Activated T-cell treated with anti-CD3 and anti-CD28 coated beads, Interleukin-2, amount 50 U/mL, for 48 hours (primary cell): ENCODE measurements at places on chromosomes 3 and 15.
A peak's percentile ranks its signal among the peaks of the same experiment; 100 is the strongest.

DNA sequence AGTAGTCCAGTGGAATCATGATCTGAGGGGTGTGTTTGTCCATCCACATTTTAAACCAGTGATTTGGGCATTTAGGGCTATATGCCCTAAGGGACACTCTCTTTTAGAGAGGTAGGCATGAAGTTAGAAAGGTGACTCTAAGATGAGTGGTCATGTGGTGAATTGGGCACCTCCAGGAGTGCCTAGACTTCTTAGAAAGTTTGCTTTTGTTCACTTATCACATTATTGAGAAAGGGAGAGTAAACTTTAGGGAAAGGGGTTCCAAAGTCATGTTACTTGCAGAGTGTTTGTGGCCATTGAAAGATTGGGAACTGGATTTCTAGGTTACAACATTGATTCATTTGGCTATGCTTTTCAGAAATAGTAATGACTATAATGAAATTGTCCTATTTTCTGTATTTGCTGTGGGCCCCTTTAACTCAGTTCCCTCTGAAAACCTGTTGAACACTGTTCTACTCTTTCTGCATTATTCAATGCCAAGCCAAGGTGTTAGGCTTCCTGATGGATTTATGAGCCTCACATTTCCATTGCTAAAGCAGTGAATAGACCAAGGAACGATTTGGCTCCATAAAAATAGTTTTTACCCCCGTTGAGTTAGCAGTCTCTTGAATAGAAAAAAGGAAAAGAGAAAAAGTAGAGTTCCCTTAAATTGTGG, 169.3 kb downstream of the PTPRG start:
- no peak for DNase-seq

DNA sequence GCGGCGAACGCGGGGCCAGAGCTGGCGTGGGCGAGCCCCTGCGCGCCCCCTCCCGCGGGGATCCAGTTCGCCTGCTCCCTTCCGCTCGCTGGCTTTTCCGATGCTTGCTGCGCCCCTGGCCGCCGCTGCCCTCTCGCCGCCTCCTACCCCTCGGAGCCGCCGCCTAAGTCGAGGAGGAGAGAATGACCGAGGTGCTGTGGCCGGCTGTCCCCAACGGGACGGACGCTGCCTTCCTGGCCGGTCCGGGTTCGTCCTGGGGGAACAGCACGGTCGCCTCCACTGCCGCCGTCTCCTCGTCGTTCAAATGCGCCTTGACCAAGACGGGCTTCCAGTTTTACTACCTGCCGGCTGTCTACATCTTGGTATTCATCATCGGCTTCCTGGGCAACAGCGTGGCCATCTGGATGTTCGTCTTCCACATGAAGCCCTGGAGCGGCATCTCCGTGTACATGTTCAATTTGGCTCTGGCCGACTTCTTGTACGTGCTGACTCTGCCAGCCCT, 721 bp downstream of the P2RY1 start:
- no peak for DNase-seq

DNA sequence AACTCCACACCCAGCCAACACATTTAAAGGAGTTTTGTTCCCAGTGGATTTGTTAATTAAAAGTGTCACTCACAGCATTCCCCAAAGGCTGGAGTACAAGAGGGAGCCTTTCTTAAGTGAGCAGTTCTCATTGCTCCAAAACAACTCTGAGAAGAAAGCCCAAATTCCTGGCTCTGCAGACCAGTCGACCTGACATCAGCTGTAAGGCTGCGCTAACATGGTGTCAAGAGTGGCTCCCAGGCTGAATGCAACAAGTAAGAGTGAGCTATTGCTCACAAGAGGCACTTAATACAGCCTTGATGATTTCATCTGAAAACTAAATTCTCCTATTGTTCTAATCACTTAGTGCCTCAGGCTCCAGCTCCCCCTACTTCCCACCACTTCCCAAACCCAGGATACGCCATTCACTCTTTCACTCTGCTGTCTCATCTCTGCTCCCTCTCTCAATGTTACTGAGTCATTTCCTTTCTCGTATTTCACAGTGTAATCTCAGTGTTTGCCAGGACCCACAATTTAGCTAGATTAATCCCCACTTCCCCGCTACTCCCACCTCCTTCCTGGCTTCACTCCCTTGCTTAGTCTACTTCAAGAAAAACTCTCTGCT, 81.8 kb downstream of the WWTR1 start:
- peak; percentile 22 for DNase-seq

DNA sequence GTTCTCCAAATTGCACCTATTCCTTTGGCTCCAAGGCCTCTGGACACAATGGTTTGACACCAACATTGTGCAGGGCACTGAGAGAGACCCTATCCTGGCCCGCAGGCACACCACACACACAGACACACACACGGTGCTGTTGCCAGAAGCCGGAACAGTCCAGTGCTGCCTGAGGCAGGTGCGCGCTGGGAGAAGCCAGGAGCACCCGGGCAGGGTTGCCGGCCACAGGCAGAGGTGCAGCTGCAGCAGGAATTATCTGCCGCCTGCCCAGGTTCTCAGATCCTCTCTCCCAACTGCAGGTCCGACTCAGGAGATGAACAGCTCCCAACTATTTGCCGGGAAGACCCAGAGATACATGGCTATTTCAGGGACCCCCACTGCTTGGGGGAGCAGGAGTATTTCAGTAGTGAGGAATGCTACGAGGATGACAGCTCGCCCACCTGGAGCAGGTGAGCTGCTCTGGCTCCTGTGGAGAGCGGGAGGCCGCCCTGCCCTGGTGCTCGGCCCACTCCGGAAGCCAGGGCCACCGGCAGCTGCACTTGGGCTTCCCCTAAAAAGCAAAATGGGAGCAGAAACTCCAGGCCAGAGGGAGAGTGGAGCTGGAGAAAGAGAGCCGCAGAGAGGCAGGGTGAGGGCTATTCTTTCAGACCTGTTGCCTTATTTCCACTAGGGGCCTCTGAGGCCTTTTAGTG, 42.9 kb downstream of the CHDH start:
- DNase-seq: no peak

DNA sequence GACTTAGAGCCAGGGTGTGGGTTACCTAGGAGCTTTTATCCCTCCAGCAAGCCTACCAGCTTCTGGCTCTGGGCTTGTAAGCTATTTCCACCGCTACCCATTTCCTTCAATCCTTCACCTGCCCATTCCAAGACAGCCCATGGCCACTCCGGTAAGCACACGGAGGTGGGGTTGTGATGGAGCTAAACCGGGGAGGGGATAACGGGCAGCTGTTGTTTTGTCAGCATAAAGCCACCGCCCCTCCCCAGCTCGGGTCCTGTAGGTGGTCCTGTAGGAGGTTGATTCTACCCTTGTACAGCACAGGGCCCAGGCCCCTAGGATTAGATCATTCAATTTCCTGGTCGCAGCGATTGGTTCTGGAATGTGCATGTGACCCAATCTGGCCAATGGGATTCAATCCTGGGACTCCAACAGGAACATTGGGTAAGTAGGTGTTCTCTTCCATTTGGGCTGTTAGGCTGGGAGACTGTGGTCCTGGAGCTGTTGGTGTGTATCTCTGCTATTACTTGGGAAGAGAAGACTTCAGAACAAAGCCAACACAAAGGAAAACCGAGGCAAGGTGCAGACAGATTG, 150.6 kb downstream of the RAB11A start:
- no peak for DNase-seq

- DNase-seq: no peak
These were observed 59.9 kb upstream of the COL8A1 start for GRCh38 chr3:99578339-99578970.

DNA sequence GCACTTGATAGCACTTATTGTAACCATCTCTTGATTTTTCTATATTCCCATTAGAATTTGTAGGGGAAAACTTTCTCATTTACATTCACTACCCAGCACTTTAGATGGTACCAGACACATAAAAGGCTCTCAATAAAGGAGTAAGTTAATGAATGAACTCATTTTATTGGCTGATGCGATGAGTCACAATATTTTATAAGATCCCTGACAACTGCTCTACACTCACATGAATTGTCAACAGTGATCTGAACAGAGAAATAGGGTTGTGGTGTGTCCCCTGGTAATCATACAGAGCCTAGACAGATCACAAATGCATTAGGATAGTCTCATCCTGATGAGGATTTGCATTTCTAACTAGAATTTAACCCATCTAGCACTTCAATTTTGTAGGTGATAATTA, 567.6 kb upstream of the ARPP21 start:
- no peak for DNase-seq

- DNase-seq: no peak
These were observed 1.4 kb downstream of the CCR5AS start for GRCh38 chr3:46405301-46406019.

- no peak for DNase-seq
These were observed 88.3 kb upstream of the PRR23C start for GRCh38 chr3:139132976-139133375.

DNA sequence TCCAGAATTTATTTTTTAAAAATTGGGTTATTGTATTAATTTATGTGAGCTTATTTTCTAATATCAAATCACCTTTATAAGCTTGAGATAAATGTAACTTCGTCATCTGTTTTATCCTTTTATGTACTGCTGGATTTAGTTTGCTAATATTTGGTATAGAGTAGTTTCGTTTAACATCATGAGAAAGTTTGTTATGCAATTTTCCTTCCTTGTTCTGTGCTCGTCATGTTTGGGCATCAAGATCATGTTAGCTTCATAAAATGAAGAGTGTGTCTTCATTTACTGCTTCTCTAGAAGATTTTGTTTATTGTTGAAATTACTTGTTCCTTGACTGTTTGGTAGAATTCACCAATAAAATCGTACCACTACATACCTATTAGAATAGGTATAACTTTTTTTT, 262.1 kb upstream of the SATB1 start:
- no peak for DNase-seq
